Activated T-cell treated with anti-CD3 and anti-CD28 coated beads for 1 hour (primary cell): ENCODE measurements at places on chromosomes 3 and 15.
A peak's percentile ranks its signal among the peaks of the same experiment; 100 is the strongest.

DNA sequence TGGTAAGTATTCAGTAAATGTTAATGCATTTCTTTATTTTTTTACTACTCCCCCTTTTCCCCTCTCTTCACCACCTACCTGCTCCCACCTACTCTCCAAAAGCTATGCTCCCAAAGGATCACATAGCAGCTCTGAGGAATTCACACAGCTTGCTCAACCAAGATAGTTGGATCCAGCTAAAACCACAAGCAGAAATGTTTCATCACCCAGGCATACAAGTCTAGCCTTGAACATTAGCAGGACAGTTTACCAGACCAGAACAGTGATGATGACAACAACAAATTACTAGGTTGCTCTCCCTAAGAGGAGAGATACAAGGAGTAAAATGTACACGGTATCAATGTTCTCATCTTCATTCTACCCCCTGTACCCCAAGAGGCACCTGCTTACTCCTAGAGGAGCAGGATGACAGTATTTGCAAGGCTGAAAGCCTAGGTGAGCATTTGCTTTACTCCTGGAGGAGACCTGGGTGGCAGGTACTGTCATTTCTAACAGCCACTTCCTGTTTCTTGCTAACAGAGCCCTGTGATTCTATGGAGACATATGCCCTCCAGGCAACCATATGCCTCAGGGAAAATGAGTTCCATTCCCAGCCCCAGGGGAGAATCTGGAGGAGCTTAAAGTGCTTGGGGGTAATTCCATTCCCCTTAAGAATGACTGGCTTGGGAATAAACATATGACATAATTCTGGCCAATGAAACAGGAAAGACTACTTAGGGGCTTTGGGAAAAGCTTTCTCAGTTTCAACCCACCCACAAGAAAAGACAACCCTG, 237.5 kb downstream of the NTRK3 start:
- no peak for DNase-seq

- DNase-seq: no peak
Measured at GRCh38 chr15:88580532-88580931, 34.1 kb upstream of the DET1 start.

DNA sequence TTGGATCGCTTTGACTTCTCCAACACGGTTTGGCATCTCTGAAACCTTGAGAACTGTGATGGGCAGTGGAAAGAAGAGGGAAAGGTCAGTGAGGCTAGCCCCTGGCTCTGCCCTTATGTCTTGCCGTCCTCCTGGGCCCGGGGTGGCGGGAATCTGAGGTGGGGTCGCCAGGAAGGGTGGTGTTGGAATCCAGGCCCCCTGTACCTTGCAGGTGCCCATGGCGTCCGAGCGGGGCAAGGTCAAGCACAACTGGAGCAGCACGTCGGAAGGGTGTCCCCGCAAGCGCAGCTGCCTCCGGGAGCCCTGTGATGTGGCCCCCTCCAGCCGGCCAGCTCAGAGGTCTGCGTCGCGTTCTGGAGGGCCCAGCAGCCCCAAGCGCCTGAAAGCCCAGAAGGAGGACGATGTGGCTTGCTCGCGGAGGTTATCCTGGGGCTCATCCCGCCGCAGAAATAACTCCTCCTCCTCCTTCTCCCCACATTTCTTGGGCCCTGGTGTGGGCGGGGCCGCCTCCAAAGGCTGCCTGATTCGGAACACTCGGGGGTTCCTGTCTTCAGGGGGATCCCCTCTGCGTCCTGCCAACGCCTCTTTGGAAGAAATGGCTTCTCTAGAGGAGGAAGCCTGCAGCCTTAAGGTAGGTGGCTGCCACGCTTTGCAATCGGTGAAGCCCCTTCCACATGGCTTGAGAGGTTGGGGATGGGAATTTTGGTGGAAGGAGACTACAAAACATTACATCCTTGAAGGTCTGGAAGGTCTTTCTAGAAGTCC, 907 bp downstream of the TATDN2 start:
- DNase-seq: peak; percentile 30

DNA sequence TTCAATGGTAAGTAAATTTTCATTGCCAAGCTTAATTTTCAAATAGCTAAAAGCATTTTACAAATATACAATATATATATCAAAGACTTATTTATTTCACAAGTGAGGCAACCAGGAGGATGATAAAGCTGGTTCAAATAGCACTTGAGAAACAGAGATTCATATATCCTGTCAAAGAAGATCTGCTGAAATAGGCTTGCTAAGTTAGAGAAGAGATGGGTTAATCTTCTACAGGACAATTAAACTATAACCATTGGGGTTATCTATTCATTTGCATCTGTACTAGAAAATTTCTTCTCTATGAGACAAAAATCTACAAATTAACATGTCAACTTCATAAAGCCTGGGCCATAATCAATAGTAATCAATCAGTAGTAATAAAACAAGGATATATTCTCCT, 637.7 kb upstream of the UBE2E2 start:
- no peak for DNase-seq

GRCh38 chr3:65052101-65052500, 364.3 kb upstream of the ADAMTS9 start:
- no peak for DNase-seq

DNA sequence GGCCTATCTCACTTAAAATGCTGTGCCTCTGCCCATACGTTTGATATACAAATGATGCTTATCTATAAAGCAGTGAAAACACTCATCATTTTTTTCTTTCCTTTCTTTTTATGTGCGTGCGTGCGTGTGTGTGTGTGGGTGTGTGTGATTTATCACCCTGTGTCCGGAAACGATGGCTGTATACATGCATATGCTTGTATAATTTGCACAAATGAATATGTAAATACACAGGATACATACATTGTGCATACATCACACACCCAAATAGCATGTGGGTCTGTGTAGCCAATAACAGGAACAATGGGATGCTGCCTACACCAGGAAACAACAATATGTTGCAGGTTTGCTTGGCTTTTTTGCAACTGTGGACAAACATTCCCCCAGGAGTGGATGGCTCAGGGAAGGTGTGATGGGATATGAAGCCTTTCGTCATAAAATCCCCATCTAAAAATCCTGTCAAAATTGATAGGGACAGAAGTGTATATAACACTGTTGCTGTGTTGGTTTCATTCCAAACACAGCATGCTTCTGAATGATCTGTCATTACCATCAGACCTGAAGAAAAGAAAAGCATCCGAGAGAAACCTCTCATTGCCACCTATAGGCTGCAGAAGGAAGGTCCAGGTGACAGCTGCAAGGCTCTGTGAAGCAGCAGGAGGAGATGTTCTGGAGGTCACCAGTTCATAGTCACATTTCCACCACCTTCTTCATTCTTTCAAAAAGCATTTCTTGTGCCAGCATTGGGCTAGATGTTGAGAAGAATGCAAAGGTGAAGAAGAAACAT, 503.9 kb upstream of the NR2F2 start:
- no peak for DNase-seq

DNA sequence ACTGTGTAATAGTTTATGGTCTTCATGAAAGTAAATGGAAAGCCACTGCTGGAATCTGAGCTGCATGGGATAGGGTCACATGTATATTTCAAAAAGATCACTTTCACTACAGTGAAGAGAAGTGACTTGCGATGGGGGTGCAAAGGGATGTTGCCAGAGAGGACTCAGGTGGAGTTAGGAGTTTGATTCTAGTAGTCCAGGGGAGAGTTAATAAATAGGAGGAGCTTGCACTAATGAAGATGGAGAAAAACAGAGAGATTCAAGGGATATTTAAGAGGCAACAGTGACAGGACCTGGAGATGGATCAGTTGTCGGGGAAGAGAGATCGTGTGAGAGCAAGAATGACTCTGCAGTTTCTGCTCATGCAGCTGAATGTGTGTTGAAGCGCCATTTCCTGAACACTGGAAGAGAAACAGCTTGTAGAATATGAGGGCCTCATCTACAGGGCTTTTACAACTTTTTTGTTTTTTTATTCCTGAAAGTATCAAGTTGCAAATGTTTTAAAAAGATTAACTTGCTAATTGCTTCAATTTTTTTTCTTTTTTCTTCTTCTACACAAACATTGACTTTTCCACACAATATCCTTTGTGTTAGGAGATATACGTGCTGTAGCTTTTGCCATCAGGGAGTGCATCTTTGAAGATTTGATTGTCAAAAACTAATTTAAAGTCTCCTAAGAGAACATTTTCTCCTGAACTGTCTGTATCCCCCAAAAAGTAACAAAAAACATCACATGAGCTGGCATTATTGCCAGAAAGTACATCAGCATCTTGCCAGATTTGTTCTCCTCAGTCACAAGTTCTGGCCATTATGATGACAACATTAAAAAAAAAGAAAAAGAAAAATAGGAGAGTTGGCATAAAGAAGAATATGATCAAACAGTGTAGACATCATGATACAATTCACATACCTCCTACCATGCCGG, 37.5 kb downstream of the SETMAR start:
- DNase-seq: no peak

GRCh38 chr3:118810499-118811035, 224.1 kb downstream of the IGSF11 start:
- DNase-seq: no peak

- no peak for DNase-seq
Measured at GRCh38 chr3:78703944-78704343, 1063.9 kb downstream of the ROBO1 start.

GRCh38 chr3:195106418-195106906, 164.5 kb downstream of the XXYLT1 start:
- peak; percentile 68 for DNase-seq

GRCh38 chr3:107524841-107525643, 2.3 kb downstream of the BBX start:
- peak; percentile 26 for DNase-seq

DNA sequence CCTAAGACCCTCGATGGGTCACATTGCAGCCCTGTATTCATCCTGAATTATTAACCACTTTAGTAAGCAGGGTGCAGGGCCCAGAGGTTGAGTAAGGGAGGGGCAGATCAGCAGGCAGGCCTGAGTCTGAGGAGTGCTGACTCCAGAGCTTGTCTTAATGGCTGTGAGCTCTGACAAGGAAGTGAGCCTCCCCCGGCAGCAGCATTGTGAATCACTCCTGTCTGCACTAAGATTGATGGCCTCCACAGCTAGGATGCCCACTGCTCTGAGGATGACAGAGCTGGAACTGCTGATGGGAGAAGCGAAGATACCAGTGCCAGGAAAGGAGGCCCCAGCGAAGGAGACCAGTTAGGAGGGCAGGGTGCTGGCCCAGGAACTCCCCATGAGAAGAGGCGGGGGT, 46.5 kb upstream of the CCDC174 start:
- DNase-seq: no peak

DNA sequence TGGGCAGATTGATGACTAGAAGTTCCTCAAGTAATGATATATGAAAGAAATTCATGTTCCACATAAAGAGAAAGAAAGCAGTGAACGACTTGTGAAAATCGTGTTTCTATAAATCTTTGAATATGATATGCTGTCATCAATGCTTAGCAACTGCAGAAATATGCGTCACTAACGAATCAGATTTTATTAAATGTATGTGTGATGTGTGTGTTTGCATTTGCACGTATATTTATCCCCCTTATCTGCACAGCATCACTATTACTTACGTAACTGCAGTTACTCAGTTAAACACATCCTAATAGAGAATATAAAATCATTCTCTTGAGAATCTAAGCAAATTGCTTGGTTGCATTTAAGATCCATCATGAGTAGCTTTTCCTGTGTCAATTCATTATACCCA, 468.6 kb downstream of the FGF12 start:
- no peak for DNase-seq

DNA sequence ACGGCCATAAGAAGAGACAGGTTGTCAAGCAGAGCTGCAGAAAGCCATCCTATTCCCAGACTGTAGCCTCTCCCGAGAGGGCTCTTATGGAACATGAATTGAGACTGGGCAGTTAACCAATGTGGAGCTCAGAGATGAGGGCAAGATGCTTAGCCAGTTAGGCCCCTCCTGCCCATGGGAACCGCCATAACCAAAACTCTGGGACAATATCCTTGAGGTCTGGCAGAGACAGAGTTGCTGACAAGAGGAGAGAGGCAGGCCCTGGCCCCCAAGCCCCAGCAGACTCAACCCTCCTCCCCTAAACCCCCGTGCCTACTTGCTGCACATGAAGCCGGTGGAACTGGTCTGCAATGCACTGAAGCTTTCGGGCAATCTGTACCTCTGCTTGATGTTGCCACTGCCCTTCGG, 4.8 kb downstream of the BMF start:
- no peak for DNase-seq

- peak; percentile 49 for DNase-seq
Measured at GRCh38 chr15:91271565-91272153, 171.6 kb downstream of the SV2B start.

DNA sequence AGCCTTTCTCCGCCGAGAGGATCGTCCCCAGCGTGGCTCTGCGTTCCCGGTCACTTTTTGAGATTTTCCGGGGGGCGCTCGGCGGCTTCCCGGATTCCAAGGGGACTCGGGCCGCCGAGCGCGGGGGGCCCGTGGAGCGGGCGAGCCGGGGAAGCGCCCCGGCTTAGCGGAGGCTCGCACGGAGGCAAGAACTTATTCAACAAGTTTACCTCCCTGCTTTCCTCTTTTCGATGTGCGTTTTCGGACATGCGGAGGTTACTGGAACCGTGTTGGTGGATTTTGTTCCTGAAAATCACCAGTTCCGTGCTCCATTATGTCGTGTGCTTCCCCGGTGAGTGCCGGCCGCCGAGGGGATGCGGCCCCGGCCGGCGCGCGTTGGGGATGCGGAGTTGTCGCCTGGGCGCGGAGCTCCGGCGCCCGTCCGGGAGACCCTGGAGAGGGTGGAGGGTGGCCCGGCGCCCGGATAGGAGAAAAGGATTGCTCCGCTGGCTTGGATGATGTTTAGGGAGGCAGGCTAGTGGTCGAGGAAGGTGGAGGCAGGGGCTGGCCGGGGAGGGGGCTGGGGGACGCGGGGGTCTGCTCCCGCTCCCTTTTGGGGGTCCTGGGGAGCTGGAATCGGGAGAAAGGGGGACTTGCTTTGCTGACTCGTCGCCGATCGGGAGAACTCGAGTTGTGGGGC, 810 bp downstream of the PTPRG start:
- no peak for DNase-seq

DNA sequence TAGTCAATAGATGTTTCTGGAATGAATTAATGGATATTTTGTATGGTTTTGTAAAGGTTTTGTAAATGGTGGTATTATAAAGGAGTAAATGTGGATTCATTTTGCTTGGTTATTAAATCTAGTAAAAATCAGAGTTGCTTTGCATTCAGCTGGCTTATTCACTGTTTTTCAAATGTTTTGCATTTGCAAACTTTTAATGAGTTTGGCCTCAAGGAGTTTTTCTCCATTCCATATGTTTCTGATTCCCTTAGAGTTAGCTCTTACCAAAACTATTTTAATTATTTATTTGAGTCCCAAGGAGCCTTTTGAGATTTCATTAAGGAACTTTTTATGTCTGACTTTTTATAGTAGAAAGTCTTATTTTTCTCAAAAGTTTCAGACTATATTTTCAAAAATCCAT, 992.2 kb downstream of the DIPK2A start:
- no peak for DNase-seq

- DNase-seq: no peak
Measured at GRCh38 chr3:38404286-38404685, 49.4 kb upstream of the ACVR2B start.

DNA sequence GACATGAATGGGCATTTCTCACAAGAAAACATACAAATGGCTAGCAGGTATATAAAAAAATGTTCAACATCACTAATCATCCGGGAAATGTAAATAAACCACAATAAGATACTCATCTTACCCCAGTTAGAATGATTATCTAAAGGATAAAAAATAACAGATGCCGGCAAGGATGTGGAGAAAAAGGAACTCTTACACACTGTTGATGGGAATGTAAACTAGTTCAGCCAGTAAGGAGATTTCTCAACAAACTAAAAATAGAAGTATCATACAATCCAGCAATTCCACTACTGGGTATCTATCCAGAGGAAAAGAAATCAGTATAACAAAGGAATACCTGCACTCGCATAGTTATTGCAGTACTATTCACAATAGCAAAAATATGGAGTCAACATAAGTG, 124.2 kb downstream of the SATB1 start:
- DNase-seq: no peak
